HFFc6 (cell line): ENCODE measurements at places on chromosomes 3 and 15. TPM values are rescaled to one million over a fixed set of nuclear protein-coding genes. Genes with fewer than 3 reads are reported as not detected.

The RBMS3 gene
- 26.1 to 40.3 TPM (median 27.8 TPM) in 3 replicates for total RNA-seq

The EFCC1 gene
- total RNA-seq = not detected in 3 replicates

The BNC1 gene
- total RNA-seq = 8.4 to 16.5 TPM (median 11.8 TPM) in 3 replicates

The RHOV gene
- total RNA-seq = 0.14 to 0.32 TPM in 2 of 3 replicates, not detected in the other

The ECE2 gene
- total RNA-seq = not detected in 2 replicates

The PPARG gene
- total RNA-seq = 3.4 to 4.8 TPM (median 4.1 TPM) in 3 replicates

The GASK1A gene
- not detected in 3 replicates for total RNA-seq

The GOLGA8T gene
- total RNA-seq = not detected in 2 replicates

The LRRC15 gene
- 118 to 189 TPM (median 126 TPM) in 3 replicates for total RNA-seq

The EXD1 gene
- not detected in 3 replicates for total RNA-seq

The CCR2 gene
- total RNA-seq = not detected in 3 replicates

The GOLGA6L24 gene
- not detected in 2 replicates for total RNA-seq

The UROC1 gene
- not detected in 3 replicates for total RNA-seq

The PSTPIP1 gene
- not detected in 2 replicates for total RNA-seq

The ZNF717 gene
- total RNA-seq = 4.2 to 7.6 TPM (median 5.1 TPM) in 3 replicates

- DNase-seq = peak; percentile 39
These were observed 52.1 kb upstream of the TLE3 start for GRCh38 chr15:70149667-70150404.

- DNase-seq = peak; percentile 12
These were observed 25.8 kb downstream of the ARHGEF3 start for GRCh38 chr3:56775838-56776555.

GRCh38 chr3:33699275-33699674 is 18.8 kb downstream of the CLASP2 start:
- DNase-seq = no peak

- DNase-seq = no peak
These were observed 22.3 kb upstream of the PLXNA1 start for GRCh38 chr3:126960604-126960995.

- DNase-seq = peak; percentile 27
These were observed 34.2 kb downstream of the RAB11A start for GRCh38 chr15:65903296-65904073.

DNA sequence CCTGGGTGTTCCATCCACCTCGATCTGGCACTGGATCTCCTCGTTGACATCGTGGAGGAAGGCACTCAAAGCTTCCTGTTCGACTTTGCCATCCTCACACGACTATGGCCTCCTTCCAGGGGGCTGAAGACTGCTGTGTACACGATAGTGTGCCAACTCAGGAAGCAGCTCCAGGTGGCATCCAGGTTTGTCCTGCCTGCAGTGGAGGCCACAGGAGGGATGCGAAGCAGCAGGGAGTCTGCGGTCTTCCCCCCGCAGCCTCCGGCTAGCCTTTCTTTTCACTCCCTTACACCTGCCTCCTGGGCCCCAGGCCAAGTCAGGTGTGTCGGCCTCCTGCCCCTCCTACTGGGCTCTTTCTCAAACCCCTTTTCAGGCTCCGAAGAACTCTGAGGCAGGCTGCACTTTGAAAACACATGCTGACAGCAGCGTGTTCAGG is 32.2 kb downstream of the SYNM start:
- no peak for DNase-seq

DNA sequence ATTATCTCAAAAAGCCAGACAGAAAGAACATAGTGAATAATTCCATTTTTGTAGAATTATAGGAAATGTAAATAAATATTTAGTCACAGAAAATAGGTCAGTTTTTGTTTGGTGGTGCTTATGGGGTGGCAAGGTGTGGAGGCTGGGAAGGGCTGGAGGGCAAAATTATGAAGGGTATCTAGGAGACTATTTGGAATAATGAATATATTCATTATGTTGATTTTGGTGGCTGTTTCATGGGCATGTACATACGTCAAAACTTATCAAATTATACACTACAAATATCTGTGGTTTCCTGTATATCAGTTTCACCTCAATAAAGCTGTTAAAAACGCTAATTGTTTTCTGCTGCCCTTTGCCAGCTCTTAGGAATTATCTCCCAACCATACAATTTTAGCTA is 298.7 kb upstream of the GOLIM4 start:
- no peak for DNase-seq

DNA sequence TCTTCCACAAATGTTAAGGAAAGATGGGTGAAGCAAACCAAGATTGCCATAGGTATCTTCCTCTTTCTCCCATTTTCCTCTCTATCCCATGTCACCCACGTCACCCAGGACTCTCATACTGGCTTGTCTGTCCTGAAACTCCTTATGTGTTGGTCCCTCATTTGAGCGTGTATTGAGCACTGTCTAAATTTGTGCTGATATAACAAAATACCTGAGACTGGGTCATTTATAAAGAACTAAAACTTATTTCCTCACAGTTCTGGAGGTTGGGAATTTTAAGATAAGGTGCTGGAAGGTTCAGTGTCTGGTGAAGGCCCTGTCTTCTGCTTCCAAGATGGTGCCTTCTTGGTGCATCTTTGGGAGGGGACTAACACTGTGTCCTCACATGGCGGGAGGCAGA is 186.9 kb upstream of the SLC24A5 start:
- no peak for DNase-seq

- DNase-seq = no peak
These were observed 844.9 kb upstream of the ALCAM start for GRCh38 chr3:104521606-104522336.

- no peak for DNase-seq
These were observed 25.0 kb upstream of the ATP1B3 start for GRCh38 chr3:141851411-141851810.

- no peak for DNase-seq
These were observed 339.9 kb upstream of the BCHE start for GRCh38 chr3:166177130-166177529.

GRCh38 chr3:107562969-107563529 is 40.3 kb downstream of the BBX start:
- no peak for DNase-seq

DNA sequence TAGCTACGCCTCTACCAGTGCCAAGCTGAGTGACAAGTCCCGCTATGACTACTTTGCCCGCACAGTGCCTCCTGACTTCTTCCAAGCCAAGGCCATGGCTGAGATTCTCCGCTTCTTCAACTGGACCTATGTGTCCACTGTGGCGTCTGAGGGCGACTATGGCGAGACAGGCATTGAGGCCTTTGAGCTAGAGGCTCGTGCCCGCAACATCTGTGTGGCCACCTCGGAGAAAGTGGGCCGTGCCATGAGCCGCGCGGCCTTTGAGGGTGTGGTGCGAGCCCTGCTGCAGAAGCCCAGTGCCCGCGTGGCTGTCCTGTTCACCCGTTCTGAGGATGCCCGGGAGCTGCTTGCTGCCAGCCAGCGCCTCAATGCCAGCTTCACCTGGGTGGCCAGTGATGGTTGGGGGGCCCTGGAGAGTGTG is 5.7 kb downstream of the GRM2 start:
- DNase-seq = no peak

DNA sequence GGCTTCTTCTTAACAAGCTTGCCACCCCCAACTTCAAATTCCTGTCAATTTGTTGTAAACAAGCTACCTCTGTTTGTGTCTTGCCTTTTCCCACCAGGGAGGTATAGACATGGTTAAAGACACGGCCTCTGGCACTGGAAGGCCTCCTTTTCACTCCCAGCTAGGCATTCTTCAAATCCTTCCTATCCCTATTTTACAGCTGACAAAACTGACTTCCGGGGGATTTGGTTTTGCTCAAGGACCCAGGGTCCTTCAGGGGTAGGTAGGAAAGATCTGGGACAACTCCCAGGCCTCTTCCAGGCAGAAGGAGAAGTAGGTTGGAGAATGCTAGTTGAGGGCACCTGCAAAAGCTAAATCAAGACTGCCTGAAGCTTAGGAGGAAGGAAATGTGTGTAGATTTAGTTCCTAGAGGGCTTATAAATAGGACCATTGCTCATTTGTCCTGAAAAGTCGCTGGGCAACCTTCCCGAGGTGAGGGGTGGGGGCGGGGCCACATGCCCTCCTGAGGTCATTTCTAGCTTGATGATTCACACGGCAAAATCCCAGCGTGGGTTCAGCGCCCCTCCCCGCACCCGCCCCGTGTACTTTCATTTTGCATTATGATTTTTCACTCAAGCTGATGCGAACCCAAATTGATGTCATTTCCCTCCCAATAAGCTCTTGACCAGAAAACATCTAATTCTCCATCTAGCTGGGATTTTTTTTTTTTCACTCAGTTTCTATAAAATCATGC is 365.5 kb downstream of the SHQ1 start:
- peak; percentile 32 for DNase-seq

GRCh38 chr3:164352991-164353390 is 725.3 kb downstream of the SI start:
- DNase-seq = no peak

- no peak for DNase-seq
These were observed 523.2 kb downstream of the IGSF11 start for GRCh38 chr3:118511402-118511801.

- no peak for DNase-seq
These were observed 63.6 kb downstream of the CLDN1 start for GRCh38 chr3:190258634-190259033.

DNA sequence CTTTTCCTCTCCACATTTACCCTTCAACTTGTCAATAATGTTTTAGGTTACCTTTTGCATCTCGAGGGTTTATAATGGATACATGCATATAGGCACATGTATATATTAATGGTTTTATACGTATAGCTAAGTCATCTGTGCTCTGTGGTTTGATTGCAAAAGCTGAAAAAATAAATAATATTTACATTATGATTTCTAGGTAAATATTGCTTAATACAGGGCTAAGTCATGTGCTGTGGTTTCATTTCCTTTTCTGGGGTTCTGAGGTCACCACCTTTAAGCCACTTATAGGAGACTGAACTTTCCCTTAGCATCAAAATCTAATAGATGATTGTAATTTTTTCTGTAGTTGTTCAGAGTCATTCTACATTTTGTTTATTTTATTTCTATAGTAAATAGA is 33.1 kb downstream of the LPP start:
- no peak for DNase-seq

DNA sequence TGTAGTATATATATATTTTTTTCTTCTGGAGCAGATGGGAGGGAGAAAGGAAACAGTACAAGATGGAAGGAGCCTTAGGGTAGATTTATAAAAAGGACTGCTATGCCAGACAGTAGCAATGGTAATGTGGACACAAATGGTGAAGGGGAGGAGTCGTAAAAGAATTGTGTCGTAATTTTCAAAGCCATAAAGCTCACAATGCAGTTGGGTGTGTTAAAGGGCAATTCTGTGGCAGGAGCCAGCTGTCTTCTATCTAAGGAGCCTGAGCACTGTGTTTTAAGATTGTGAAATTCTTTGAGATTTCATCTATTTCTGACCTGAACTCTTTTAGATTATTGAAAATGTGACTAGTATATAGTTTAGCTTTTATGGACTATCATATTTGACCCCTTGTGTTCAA is 58.9 kb downstream of the CNOT10 start:
- no peak for DNase-seq

- no peak for DNase-seq
These were observed 74.2 kb upstream of the BHLHE40 start for GRCh38 chr3:4904811-4905695.

- DNase-seq = no peak
These were observed 6.4 kb downstream of the HES1 start for GRCh38 chr3:194142156-194142910.

DNA sequence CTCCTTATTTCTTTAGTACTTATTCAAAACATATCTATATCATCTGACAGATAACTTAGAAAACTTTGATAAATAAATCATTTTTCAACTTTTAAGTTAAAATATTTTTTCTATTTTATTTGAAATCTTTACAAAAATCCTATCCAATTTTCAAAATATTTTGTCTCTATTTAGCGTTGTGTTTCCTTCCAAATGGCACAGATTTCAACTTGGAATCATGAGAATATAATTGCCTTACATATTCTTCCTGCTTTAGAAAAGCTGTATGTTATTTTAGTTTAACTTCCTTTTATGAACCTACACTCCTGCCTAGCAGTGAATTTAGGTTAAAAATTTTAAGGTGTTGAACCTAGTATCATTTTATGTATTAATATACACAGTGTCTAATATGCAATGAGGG is 38.2 kb downstream of the BCHE start:
- DNase-seq = no peak

DNA sequence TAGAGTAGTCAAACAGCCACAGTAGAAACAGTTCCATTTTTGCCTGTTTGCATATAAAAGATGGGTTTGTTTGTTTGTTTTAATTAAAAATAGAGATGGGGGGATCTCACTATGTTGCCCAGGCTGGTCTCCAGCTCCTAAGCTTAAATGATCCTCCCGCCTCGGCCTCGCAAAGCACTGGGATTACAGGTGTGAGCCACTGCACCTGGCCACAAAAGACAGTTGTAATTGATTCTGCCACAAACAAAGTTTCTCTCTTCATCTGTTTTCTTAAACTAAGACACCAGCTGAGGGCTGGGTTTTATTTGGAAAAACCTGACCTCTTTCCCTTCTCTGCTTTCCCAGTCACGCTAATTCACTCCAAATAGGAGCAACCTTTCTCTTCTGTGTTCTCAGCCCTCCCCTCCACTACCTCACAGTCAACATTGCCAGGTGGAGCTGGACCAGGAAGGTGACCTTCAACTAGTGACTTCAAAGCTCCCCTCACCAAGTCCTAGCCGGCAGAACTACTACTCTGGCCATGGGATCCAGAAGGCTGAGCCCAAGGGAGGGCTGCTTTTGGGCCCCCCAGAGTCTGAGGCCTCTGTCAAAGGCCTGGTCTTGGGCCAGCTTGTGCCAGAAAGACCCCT is 1.5 kb upstream of the IDH2 start:
- no peak for DNase-seq

- DNase-seq = no peak
These were observed 189.7 kb upstream of the CBLB start for GRCh38 chr3:106058475-106058874.

DNA sequence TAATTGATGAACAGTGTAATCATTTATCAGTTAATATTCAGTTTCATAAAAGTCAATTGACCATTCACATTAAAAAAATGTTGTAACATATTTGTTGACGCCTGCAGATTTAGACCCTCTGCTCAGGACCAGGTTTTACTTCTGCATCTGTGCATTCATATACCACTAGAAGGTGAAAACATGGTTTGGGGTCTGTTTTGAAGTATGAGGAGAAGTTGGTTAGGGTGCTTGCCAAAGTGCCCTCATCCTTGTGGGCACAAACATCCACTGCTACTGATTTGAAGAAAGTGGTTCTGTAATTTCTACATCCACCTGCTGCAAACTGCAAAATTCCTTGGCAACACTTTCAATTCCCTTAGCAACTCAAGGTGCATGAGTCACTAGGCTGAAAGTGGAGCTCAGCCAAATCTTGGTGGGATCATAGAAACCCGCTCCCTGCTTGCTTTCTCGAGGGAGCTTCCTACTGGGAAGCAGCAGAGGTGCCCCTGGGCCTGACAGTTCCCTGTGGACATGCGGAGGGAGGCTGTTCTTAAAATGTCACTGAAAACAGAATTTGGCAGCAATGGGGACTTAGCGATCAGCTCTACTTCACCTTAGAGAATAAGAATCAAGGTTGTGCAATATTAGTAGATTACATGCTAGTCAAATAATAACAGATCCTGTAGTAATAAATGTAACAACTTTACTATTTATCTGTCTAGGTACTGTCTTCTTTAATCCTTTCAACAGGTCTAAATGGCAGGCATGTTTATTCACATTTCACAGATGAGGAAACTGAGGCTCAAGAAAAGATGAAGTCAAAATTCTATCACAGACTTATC is 301.0 kb upstream of the TBL1XR1 start:
- DNase-seq = no peak

- DNase-seq = no peak
These were observed 1.1 kb upstream of the IMPDH2 start for GRCh38 chr3:49030321-49030720.

GRCh38 chr15:36601497-36601932 is 22.1 kb downstream of the CDIN1 start:
- peak; percentile 65 for DNase-seq
